ENCODE measurements at places on chromosomes 7 and 10.

DNA sequence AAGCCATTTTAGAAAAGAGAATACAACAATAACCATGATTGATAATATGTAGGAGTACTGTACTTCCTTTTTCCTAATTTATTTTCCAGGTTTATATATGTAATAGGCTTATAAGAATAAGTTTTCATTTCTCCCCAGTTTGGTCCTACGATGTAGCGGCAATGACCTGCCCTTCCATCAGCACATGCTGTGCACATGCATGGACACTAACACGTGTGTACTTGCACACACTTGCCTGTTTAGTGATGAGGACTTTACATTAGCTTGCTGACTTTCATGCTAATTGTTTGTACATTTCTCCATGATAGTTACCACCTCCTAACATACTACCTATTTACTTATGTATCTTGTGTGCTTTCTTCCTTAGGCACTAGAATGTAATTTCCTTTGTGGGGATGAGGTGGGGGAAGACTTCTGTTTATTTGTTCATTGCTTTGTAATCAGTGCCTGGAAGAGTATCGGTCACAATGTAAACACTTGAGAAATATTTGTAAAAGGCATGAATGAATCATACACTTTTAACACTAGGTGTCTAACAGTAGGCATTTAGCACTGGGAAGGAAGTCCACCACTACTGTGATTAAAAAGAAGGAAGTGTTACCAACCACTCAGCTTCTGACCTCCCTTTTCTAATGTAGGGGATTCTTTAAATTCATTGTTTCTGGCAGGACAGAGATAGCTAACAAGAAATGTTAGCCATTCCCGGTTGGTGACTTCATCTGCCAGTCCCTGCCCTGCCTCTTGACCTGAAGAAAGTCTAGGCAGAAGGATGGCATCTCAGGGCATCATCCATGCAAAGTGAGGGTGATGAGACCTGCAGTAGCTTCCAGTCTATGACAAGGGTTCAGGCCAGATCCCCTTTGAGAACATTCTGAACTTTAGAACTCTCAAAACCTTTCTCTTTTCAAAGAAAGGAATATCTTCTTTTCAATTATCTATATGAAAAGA lies 120.2 kb upstream of the RAB18 start:
- no peak for DNase-seq

DNA sequence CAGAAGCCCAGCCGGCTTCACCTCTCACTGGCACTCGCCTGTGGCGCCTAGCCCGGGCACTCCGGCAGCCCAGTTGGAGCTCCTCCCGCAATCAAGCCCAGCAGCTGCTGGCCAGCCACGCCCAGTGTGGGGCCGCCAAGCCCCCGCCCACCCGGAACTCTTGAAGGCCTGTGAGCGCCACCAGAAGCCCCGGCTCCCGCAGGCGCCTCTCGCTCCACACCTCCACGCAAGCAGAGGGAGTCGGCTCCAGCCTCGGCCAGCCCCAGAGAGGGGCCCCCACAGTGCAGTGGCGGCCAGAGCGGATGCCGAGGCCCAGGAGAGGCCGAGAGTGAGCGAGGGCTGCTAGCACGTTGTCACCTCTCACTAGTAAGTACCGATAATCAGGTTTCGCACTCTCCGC lies 240.7 kb downstream of the TFEC start:
- DNase-seq, result no peak

GRCh38 chr10:59181668-59182067 lies 5.2 kb downstream of the PHYHIPL start:
- no peak for DNase-seq

DNA sequence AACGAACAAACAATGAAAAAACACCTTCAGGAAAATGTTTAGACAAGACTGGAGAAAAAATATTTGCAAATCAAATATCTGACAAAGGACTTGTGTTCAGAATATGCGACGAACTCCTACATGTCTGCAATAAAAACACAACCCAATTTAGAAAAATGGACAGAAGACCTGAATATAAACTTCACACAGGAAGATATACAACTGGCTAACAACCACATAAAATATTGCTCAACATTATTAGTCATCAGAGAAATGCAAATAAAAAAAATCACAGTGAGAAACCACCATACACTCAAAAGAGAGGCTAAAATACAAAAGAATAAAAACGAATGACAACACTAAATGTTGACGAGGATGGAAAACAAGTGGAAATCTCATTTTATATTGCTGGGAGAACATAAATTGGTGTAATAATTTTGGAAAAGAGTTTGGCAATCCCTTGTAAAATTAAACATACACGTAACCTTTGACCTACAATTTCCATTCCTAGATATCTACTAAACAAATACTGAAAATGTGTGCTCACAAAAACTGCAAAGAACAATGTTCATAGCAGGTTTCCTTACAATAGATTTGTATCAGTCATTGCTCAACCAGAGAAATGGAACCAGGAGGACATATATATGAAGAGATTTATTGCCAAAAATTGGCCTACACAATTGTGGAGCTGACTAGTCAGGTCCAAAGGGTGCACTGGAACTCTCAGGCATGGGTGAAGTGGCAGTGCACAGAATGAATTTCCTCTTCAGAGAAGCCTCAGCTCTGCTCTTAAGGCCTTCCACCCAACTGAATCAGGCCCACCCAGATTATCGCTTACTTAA lies 82.9 kb upstream of the OGDHL start:
- no peak for DNase-seq

DNA sequence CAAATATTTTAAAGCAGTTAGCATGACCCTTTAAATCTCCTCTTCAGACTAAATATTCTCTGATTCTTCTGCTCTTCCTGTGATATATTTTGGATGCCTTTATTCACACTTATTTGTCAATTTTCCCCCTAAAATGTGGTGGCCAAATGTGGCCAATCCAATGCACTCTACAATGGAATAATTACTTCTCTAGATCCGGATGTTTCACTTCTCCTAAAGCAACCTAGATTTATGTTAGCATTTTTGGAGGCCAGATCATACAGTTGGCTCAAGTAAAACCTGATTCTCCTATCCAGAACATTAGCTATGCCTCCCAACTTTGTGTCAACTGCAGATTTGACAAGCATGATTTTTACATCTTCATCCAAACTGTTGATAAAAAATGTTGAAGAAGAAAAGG lies 153.7 kb downstream of the CREB5 start:
- DNase-seq, result no peak

DNA sequence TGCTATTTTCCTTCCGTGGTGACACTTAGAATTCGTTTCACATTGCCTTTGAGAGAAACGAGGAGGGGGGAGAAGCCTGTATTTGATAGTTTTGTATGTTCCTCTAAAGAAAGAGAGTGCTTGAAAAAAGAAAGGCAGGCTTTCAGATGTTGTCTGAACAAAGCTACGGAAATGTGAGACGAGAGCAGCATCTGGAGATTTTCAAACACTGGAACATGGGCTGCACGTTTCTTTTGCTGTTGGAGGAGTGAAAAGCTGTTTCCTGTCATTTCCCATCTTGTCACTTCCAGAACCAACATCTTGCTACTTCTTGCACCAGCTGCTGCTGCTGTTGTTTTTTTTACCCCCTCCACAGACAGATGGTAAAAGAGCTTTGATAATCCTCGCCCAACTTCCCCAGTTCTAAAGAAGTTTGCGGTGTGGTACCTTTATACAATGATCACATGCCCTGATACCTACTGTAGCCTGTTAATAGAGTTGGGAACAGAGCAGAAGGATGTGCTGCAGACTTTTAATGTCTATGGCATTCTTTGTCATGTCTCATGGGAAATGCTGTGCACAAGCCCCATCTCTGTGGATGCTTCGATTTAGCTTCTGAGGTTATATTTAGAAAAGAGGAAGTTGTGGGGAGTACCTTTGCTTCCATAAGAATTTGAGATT lies 408.1 kb downstream of the AUTS2 start:
- no peak for DNase-seq

GRCh38 chr7:28748933-28749584 lies 209.1 kb downstream of the TRIL start:
- DNase-seq, result no peak

- no peak for DNase-seq
Observed at GRCh38 chr7:47759056-47759706, 177.3 kb upstream of the TNS3 start.

GRCh38 chr7:83105948-83106347 lies 56.7 kb downstream of the PCLO start:
- DNase-seq, result no peak

- no peak for DNase-seq
Observed at GRCh38 chr10:28300027-28300426, 2.8 kb downstream of the MPP7 start.

- DNase-seq, result no peak
Observed at GRCh38 chr7:105098863-105099515, 85.0 kb downstream of the KMT2E start.

DNA sequence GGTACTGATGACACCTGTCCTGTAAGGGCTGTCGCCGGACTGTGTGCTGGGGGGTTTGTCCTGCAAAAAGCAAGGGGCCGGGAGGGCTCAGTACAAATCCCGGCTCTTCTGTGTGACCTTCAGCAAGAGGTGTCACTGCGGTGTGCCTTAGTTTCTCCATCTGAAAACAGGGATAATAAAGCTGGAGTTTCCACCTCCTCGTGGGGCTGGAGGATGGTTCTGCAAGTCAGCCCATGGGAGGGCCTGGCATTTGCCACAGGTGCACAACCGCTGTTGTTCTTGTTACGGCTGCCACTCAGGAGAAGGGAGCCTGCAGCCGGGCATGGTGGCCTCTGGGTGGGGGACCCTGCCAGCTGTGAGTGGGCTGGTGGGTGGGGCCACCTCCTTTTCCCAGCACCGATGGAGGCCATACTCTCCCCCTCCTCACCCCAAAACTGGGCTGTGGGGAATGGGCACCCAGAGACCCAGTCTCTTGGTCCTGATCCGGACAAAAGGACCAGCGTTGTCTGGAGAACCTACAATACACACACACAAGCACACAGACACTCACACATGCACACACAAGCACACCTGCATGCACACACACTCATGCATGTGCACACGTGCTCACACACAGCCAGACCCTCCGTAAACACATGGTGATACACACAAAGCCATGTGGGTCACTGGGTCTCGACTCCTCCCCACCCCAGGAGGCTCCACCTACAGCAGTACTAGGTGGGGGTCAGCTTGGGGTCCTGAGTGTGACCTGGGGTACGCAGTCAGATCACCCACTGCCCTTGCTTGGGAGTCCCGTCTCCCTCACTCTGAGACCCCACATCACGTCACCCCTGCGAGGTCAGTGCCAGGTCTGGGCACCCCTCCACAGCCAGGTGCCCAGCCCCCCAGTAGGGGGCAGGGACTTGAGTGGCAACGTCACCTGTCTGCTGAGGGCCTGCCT lies 34.1 kb downstream of the ELFN1 start:
- no peak for DNase-seq

DNA sequence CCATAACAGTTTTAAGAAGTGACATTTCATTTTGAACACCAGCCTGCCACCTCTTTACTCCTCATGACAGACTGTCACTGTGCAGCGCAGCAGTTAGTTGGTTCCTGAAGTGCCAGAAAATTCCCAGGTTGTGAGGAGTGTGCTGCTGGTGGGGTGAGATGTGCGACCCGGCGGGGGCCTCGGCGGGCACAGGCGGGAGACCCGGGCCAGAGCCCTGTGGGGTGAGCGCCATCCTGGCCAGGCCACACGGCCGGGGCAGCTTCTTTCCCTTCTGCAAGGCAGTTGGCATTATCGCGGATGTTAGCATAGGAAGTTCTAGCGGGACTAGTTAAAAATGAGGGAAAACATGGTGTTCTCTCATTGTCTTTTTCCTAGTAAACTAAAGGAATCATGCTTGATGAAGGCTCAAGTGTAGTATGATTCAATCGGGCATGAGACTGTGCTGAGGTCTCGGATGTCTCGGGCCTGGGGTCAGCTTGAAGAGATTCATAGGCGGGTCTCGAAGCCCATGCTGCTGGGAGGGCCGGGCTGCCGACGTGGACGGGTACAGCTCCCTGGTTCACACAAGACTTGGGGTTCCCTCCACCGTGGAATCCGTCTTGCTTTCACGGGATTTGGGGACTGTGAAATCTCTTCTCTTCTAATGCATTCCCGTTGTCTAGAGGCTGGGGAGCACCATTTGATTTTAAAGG lies 56.1 kb downstream of the MGMT start:
- no peak for DNase-seq

- DNase-seq, result no peak
Observed at GRCh38 chr7:33669251-33669670, 236.1 kb upstream of the BMPER start.

DNA sequence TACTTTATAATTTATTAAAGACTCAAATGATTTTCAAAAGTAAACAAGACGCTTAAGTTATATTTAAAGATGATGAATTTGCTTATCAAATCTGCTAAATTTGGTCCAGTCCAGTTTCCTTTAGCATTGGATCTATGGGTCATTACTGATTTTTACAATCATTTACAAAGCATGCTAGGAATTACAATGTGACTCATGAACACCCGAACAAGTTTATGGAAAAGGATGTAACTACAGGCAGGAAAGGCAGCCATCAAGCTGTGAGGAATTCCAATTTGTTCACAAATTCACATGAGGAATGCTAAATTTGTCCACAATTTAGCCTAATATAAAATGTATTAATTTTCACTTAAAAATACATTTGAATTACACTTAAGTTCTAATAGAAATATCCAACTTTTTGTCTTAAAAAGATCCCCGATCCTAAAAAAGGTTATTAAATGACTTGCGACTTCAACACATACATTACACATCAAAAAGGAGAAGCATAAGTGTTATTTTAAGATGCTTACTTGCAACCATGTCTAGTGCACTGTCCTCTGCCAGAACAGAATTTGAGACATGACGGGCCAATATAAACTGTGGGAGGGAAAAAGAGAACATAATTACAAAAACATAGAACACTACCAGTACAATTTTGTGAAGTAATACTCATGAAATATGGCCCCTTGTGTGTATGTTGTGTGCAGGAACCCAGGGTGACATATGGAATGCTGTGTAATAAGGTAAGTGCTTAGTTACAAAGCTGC lies 194.2 kb upstream of the SLC26A5 start:
- DNase-seq, result no peak

DNA sequence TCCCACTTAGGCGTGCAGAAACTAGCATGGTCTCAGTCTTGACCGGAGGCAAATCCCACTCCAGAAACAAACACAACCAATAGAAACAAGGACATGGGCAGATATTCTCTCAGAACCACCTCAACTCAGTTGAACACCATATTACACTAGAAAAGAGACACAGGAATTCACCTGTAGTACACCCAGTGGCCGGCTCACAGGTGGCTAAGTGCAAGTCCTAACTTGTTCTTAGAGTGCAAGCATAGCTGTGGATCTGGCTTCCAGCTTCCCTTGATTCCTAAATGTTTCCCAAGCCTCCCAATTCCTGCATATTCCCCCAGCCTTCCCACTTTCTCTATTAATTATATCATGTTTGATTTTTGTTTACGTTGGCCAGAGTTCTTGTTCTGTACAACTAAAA lies 164.4 kb downstream of the TPK1 start:
- DNase-seq, result no peak

- no peak for DNase-seq
Observed at GRCh38 chr7:40058636-40059035, 75.8 kb downstream of the MPLKIP start.

All from stimulated activated CD4-positive, alpha-beta T cell treated with anti-CD3 and anti-CD28 coated beads, TNF-alpha, amount 100 ng/mL, for 24 hours (primary cell).